ENCODE measurements at places on chromosomes 4 and X.

DNA sequence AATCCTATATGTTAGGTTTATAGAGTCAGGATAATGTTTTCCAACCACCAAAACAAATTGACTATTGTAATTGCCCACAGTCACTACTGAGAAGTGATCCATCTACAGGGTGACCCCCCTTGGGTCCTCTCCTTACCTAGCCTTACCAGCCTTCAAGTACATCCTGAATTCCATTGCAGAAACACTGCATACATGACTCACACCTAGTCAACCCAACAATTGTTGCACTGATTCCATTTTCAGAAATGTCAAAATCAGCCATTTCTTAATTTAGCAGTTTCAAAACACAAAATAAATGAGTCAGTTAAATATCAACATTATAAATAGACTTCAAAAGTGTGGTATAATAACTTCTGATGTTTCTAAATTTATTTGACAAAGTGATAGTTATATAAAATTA is 106.3 kb upstream of the TNIP3 start:
- no peak for DNase-seq

DNA sequence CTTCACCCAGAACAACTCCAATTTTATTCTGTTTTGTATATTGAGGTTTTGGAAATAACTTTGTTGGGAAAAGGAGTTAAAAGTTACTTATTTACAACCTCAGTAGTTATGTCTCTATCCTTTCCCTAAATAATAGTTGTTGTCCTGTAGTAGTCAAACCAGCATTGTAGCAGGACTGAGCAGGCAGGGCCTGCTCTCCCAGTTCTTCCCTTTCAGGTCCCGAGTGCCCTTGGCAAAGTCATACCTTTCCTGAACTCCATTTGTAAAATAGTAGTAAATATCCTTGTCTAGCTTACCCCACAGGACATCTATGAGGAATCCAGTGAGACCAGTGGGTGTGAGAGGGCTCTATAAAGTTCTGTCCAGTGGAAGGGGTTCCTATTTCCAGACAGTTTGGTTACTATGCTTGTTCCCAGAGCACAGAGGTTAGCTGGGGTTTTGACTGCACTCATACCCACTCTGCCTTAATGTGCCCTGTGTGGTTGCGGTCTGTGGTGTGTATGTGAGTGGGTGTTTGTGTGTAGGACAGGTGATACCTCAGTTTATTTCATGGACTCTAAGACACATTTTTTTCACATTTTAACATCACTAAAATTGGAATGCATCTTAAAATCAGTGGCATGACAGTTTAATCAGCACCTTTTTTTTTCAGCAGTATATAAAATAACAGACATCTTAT is 136.3 kb downstream of the AMMECR1 start:
- no peak for DNase-seq

- DNase-seq, result no peak
Observed at GRCh38 chr4:118774989-118775388, 60.9 kb downstream of the SEC24D start.

DNA sequence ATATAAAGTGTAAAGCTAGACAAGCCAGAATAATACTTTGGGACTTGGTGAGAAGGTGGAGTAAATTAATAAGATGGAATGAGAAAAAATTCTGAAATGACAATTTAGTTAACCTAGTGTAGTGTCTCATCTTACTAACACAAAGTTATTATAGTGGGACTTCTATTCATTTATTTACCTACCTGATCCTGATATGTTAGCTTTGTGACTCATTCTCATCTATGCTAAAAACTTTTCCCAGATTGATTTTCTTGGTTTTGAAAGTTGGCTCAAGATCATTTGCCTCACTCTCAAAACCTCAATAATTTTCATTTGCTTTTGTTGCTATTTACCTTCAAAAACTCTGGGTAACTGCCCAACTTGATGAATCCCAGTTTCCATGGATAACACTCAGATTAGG is 698.6 kb downstream of the SH3BGRL start:
- DNase-seq, result no peak

DNA sequence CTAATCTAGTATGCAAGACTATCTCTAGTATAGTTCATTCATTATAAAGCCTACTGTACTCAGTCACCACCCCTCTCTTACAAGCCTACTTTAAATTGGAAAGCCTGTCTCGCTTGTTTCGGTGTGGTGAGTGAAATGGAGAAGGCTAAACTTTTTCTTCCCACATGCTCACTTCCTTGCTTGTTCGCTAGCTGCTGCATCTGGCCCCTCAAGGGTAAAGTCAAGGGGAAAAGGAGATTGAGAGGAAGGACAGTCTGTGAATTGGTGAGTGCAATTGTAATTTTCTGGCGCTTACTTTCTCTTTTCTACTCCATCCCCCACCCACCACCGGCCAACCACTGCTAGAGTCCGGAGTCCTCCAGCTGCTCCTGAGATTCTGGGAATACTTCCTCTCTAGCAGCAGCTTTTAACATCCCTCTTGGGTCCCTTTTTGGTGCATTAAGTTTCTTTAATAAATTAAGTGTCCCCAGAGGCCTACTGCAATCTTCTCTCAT is 12.1 kb upstream of the ARAP2 start:
- no peak for DNase-seq

GRCh38 chrX:57678686-57679428 is 1.2 kb downstream of the NLRP2B start:
- DNase-seq, result no peak

DNA sequence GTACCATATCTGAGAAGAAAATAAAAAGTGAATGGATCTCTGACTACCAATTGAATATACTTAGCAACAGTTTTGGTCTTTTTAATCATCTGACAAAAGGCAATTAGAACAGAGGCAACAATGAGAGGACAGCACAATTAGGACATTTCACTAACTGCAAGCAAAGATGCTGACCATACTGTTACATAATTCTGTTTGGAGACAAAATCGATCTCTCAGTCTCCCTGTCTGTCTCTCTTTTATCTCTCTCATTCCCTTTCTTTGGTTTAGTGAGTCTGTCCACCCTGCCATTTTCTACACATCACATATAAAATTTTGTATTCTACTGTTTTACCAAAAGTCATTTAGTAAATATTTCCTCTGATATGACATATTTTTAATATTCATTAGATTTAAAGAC is 2.2 kb upstream of the AFM start:
- DNase-seq, result no peak

All from NCI-H774 (cell line).